ENCODE measurements at places on chromosomes 12 and 14.

DNA sequence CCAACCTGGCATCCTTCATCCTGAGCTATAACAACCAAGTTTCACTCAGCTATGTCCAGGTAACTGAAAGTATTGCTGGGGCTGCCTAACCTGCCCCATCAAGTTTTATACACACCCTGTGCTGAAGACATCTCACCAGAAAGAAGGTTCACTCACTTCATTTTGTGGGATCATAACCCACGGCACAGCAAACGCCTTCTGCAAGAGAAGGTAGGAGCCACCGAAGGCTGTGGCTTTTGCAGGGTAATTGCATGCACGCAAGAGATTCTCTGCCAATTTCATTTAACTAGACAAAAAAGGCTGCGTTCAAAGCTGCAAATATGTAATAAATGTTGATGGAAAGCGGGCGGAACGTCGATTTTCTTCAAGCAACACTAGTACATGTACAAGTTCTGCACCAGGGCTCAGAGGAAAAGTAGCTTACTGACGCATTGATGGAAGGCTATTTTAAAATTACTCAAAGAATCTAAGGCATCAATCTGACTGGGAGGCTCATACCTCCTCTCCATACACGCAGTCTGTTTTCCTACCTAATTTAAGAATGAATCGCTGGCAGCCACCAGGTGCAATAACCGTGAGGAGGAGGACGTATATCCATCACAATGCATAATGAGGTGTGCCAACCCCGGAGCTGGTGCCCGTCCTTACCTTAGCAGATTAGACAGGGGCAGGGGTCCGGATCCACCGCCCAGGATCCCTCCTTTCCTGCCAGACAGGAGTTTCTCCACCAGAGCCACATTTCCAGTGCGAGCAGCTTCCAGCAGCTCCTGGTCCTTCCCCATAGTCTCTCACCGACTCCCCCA lies 1.1 kb downstream of the ANKS1B start:
- H3K27me3 ChIP-seq, result peaks cover 57% of the 10 kb centered on the region
- no peaks in the 10 kb centered on the region for H3K36me3 ChIP-seq
- no peak overlapping the region for H3K27ac ChIP-seq
- DNase-seq, result no peak

- no peaks in the 10 kb centered on the region for H3K4me1 ChIP-seq
- peaks cover 4% of the 10 kb centered on the region for H3K27me3 ChIP-seq
- H3K4me3 ChIP-seq, result no peak overlapping the region
- DNase-seq, result no peak
- no peak overlapping the region for H3K27ac ChIP-seq
Measured at GRCh38 chr12:115468087-115468510, 784.1 kb upstream of the TBX3 start.

DNA sequence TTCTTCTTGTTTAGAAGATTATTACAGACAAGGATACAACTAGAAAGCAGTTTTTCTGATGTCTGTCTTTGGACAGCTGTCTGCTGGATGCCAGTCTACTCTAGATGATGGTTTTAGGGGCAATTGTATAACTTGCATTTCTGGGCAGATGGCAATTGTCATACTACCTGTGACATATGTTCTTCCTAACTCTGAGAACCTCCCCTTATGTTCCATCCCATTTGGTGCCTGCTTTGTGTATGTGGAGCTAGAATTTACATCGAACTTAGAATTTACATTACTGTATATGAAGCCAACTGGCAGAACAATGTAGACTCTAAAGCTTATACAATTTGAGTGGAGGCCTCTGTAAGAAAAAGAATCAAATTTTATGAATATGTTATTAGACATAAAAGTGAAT lies 430.2 kb upstream of the SEL1L start:
- H3K4me1 ChIP-seq, result no peaks in the 10 kb centered on the region
- no peaks in the 10 kb centered on the region for H3K36me3 ChIP-seq
- H3K27ac ChIP-seq, result no peak overlapping the region
- no peak overlapping the region for H3K4me3 ChIP-seq
- no peak for DNase-seq
- H3K27me3 ChIP-seq, result no peaks in the 10 kb centered on the region

GRCh38 chr14:71714225-71714624 lies 218.0 kb upstream of the RGS6 start:
- DNase-seq, result no peak
- no peak overlapping the region for H3K27ac ChIP-seq
- H3K36me3 ChIP-seq, result peaks cover 73% of the 10 kb centered on the region
- H3K4me1 ChIP-seq, result peaks cover 15% of the 10 kb centered on the region
- no peaks in the 10 kb centered on the region for H3K27me3 ChIP-seq

DNA sequence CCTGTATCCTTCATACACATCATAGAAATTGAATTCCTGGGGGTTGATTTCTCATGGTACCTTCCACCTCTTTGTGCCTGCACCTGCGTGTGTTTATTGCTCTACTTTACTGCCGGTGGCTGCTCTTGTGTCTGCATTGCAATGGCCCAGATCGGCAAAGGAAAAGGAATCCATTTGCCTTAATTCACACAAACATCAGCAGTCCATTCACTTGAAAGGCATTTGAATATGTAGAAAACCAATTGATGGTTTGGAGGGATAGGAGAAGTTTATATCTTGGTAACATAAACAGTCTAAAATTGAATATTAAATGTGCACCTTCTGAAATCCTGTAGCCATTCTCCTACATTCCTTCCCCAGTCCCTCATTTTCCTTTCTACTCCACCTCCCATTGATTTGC lies 74.0 kb downstream of the SNAPC1 start:
- no peaks in the 10 kb centered on the region for H3K36me3 ChIP-seq
- H3K27ac ChIP-seq, result no peak overlapping the region
- H3K4me3 ChIP-seq, result no peak overlapping the region
- no peak for DNase-seq

DNA sequence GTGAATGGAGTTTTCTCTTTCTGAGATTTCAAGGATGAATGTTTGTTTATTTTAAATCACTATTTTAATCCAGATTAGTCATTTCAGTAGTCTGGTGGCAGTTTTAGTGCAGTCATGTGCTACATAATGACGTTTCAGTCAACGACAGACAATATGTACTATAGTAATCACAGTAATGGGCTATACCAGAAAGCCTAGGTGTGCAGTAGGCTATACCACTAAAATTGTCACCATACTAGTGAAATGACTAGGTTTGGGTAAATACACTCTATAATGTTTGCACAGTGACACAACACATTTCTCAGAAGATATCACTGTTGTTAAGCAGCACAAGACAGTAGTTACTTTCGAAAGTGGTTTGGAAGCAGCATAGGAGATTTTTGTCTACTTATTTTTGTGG lies 203.1 kb downstream of the ETNK1 start:
- H3K27me3 ChIP-seq, result peaks cover 3% of the 10 kb centered on the region
- no peak overlapping the region for H3K4me3 ChIP-seq
- no peak overlapping the region for H3K27ac ChIP-seq
- no peaks in the 10 kb centered on the region for H3K4me1 ChIP-seq

GRCh38 chr12:22812531-22812930 lies 187.6 kb downstream of the ETNK1 start:
- H3K4me3 ChIP-seq, result no peak overlapping the region
- H3K4me1 ChIP-seq, result no peaks in the 10 kb centered on the region
- DNase-seq, result no peak
- H3K36me3 ChIP-seq, result no peaks in the 10 kb centered on the region
- no peak overlapping the region for H3K27ac ChIP-seq

GRCh38 chr12:54358191-54358944 lies 5.9 kb downstream of the GPR84 start:
- H3K36me3 ChIP-seq, result no peaks in the 10 kb centered on the region
- no peak for DNase-seq

GRCh38 chr12:117827660-117828059 lies 141.1 kb downstream of the KSR2 start:
- no peak for DNase-seq
- no peaks in the 10 kb centered on the region for H3K27me3 ChIP-seq
- no peak overlapping the region for H3K27ac ChIP-seq
- H3K4me3 ChIP-seq, result no peak overlapping the region

GRCh38 chr12:13066014-13066413 lies 21.8 kb downstream of the FAM234B start:
- no peak overlapping the region for H3K27ac ChIP-seq
- H3K36me3 ChIP-seq, result peaks cover 48% of the 10 kb centered on the region
- peaks cover 4% of the 10 kb centered on the region for H3K4me1 ChIP-seq
- DNase-seq, result no peak
- no peak overlapping the region for H3K4me3 ChIP-seq
- no peaks in the 10 kb centered on the region for H3K27me3 ChIP-seq
